A549 treated with RU486 at 1 μM for 4 hours (cell line): ENCODE measurements at places on chromosomes 4 and X. TPM values are rescaled to one million over a fixed set of nuclear protein-coding genes. Genes with fewer than 3 reads are reported as not detected.

Gene UGT2A1
- total RNA-seq: not detected in 5 replicates

Gene RNF175
- total RNA-seq: not detected in 5 replicates

Gene RWDD4
- 12.3 to 22.5 TPM (median 20.2 TPM) in 5 replicates for total RNA-seq

Gene UGT2A2
- total RNA-seq: not detected in 5 replicates

Gene VSIG4
- not detected in 5 replicates for total RNA-seq

Gene NMU
- total RNA-seq: 0.54 to 0.74 TPM (median 0.63 TPM) in 4 of 5 replicates, not detected in the other

Gene DUX4
- not detected in 5 replicates for total RNA-seq

Gene IRAK1
- total RNA-seq: 187 to 237 TPM (median 225 TPM) in 5 replicates

Gene SERPINA7
- not detected in 5 replicates for total RNA-seq

Gene CPLX1
- total RNA-seq: 0.47 to 0.70 TPM (median 0.51 TPM) in 5 replicates

Gene SPACA5B
- not detected in 5 replicates for total RNA-seq

Gene ARX
- total RNA-seq: 0.22 to 0.41 TPM (median 0.37 TPM) in 5 replicates

Gene BRS3
- not detected in 5 replicates for total RNA-seq

Gene SGMS2
- 10.4 to 22.8 TPM (median 21.6 TPM) in 5 replicates for total RNA-seq

Gene DNAAF6
- total RNA-seq: not detected in 5 replicates

Gene MED14
- 18.6 to 24.6 TPM (median 22.6 TPM) in 5 replicates for total RNA-seq

Gene DSPP
- not detected in 5 replicates for total RNA-seq

Gene PLXNB3
- total RNA-seq: 1.7 to 5.0 TPM (median 3.0 TPM) in 5 replicates

Gene WDFY3
- total RNA-seq: 6.3 to 8.6 TPM (median 7.8 TPM) in 5 replicates

Gene GABRQ
- 0.19 to 0.36 TPM (median 0.27 TPM) in 5 replicates for total RNA-seq

Gene LUZP4
- total RNA-seq: 0.08 TPM in 1 of 5 replicates, not detected in the others

Gene GBA3
- not detected in 5 replicates for total RNA-seq

Gene RS1
- not detected in 5 replicates for total RNA-seq

Gene TMEM164
- 38.5 to 48.9 TPM (median 47.5 TPM) in 5 replicates for total RNA-seq

Gene ITGB1BP2
- total RNA-seq: 0.65 to 1.1 TPM (median 0.80 TPM) in 5 replicates

Gene USP17L30
- not detected in 5 replicates for total RNA-seq

Gene TRIM61
- total RNA-seq: not detected in 5 replicates

Gene BTK
- 0.08 to 0.37 TPM (median 0.23 TPM) in 5 replicates for total RNA-seq

Gene ANK2
- 0.58 to 1.6 TPM (median 0.70 TPM) in 5 replicates for total RNA-seq

Gene RTL9
- 0.03 to 0.08 TPM (median 0.06 TPM) in 5 replicates for total RNA-seq

Gene BCLAF3
- total RNA-seq: 1.3 to 3.9 TPM (median 3.6 TPM) in 5 replicates

Gene RAB33A
- total RNA-seq: 0.21 to 0.32 TPM (median 0.27 TPM) in 5 replicates

Gene GRIA3
- total RNA-seq: not detected in 5 replicates

Gene HTR2C
- total RNA-seq: not detected in 5 replicates

Gene EDNRA
- total RNA-seq: 0.30 to 0.62 TPM (median 0.31 TPM) in 5 replicates

Gene ALB
- 0.06 to 5.8 TPM in 2 of 5 replicates, not detected in the others for total RNA-seq

Gene CLDN34
- not detected in 5 replicates for total RNA-seq

Gene C4orf54
- total RNA-seq: not detected in 5 replicates

Gene RELL1
- total RNA-seq: 3.9 to 8.6 TPM (median 5.4 TPM) in 5 replicates

Gene ARMCX2
- total RNA-seq: 0.07 to 0.11 TPM in 2 of 5 replicates, not detected in the others

Gene CT45A9
- total RNA-seq: not detected in 5 replicates

Gene MXRA5
- total RNA-seq: not detected in 5 replicates

Gene NLGN4X
- total RNA-seq: not detected in 5 replicates

Gene PQBP1
- total RNA-seq: 96.2 to 122 TPM (median 99.9 TPM) in 5 replicates

Gene PDE5A
- total RNA-seq: 0.18 to 0.43 TPM (median 0.24 TPM) in 5 replicates
